ENCODE measurements at places on chromosomes 3 and 15.

DNA sequence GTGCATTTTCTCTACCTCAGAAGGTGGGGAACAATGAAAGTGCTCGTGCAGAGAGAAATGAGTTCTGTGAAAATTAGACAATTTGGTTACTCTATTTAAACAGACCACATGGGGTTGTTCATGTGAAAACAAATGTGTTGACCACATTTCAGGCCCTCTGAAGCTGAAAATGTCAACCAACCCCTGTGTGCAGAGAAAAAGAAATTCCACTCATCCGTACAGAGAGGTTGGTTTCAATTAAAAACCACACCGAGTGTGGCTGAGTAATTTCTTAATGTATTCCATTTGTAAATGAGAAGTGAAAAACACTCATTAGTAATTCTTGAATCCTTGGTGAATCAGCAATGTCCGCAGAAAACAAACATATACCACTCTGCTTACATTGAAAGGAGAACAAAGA, 46.9 kb upstream of the SLC7A14 start:
- DNase-seq: no peak

- no peak for DNase-seq
Observed at GRCh38 chr3:2958551-2958950, 151.6 kb downstream of the IL5RA start.

DNA sequence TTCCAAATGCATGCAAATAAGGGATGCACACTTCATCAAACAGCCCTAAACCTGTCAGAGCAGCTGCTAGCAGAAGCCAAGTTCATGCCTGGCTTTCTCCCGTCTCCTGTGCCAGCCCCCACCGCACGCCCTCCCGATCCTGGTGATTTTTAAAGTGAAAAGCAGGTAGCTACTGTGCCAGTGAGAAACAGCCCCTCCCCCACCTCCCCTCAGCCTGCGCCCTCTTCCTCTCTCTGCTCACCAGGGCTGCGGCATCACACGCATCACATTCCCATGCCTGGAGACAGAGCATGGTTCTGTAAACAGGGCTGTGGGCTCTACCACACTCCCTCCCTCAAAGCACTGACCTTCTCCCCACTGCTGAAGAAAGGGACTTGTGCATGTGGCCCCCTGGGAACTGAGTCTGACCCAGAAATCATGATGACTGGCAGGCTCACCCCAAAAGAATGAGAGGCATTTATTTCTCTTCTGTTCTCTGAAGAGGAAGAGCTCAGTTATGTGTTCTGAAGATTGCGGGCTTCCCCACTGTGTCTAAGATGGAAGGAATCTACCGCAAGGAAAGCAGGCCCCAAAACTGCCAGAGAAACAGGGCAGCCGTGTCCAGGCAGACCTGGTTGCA, 14.5 kb upstream of the SLC6A1 start:
- DNase-seq: no peak

GRCh38 chr15:35445891-35446290, 100.1 kb downstream of the DPH6 start:
- no peak for DNase-seq

- DNase-seq: no peak
Observed at GRCh38 chr15:56411122-56411749, 46.0 kb downstream of the TEX9 start.

GRCh38 chr3:182294696-182295095, 498.6 kb upstream of the ATP11B start:
- no peak for DNase-seq

DNA sequence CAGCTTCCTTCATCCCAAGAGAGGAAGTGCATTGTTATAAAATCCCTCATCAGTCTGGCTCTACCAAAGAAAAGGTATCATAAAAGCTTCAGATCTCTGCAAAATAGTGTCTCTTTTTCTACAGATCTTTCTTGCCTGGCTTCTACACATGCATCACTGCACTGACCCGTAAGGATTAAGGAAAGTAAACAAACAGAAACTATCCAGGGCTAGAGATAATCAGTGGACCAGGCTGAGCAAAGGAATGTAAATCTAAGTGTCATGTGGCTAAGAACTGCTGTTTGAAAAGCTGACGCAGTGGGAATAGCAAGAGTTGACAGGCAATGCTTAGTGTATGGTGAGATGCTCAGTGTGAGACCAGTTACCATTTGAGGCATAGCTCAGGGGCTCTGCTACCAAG, 339.7 kb downstream of the IL5RA start:
- no peak for DNase-seq
